ENCODE measurements at places on chromosomes 1 and 21.

- no peak for DNase-seq
Observed at GRCh38 chr1:177857285-177857684, 112.6 kb downstream of the SEC16B start.

- no peak for DNase-seq
Observed at GRCh38 chr1:84939151-84939550, 46.1 kb upstream of the LPAR3 start.

GRCh38 chr1:17635811-17636210, 96.3 kb downstream of the ARHGEF10L start:
- DNase-seq = no peak

- DNase-seq = no peak
Observed at GRCh38 chr1:116436611-116436970, 63.5 kb downstream of the ATP1A1 start.

GRCh38 chr1:161199506-161200139, 769 bp upstream of the ADAMTS4 start:
- no peak for DNase-seq

Measured in stimulated activated CD4-positive, alpha-beta T cell treated with anti-CD3 and anti-CD28 coated beads, Interleukin-15, amount 100 ng/mL, for 1 hour (primary cell).